ENCODE measurements at places on chromosomes 2 and 18.

DNA sequence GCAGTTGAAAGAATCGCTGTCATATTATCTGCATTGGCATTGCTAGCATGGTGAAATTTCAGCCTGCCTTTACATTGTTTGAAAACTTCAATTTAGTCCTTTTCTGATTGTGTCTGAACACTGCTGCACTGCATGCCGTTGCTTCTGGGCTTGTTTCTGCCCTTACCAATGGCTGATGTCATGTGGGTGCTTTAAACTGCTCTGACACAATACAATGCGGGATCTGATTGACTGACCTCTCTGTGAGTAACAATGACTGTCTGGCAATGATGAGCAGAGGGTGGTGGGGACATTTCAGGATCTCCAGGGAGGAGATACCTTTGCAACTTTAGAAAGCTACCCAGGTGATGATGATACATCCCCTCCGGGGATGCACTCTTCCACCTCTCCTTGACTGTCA, 119.5 kb upstream of the ZBTB14 start:
- DNase-seq = no peak

DNA sequence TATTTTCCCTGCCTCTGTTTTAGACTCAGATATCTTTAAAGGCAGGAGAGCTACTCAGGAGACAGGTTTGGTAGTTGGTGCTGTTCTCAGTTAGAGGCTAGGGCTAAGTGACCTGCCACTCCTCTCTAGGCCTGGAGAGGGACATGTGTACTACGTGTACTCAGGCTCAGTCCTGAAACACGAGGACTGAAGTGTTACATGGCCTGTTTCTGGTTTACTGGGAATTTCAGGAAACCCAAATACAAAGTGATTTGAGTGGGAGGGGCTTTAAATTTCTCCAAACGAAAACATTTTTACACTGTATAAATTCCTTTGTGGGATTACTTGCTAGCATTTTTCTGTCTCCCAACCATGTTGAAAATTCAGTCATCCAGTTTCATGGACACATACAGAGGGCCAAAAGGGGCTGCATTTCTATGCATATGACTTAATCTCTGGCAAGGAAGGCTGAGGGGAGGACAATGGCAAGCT, 343.3 kb downstream of the CYP26B1 start:
- no peak for DNase-seq

DNA sequence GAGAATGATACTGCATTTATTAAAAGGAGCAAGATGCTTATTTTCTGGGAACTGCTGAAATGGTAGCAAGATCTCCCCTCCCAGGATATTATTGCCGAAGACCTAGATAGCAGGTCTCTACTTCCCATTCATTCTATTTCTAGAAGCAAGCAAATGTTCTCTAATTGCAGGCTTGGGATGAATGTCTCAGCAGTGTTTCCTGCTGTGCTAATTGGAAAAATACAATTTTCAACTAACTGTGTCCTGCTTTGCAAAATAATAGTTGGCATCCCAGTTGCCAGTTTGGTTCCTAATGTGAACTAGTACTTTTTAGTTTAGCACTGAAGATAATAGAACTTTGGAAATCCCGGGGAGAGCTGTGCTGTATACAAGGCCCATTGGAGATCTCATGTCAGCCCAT, 26.1 kb downstream of the SLC20A1 start:
- DNase-seq = no peak

DNA sequence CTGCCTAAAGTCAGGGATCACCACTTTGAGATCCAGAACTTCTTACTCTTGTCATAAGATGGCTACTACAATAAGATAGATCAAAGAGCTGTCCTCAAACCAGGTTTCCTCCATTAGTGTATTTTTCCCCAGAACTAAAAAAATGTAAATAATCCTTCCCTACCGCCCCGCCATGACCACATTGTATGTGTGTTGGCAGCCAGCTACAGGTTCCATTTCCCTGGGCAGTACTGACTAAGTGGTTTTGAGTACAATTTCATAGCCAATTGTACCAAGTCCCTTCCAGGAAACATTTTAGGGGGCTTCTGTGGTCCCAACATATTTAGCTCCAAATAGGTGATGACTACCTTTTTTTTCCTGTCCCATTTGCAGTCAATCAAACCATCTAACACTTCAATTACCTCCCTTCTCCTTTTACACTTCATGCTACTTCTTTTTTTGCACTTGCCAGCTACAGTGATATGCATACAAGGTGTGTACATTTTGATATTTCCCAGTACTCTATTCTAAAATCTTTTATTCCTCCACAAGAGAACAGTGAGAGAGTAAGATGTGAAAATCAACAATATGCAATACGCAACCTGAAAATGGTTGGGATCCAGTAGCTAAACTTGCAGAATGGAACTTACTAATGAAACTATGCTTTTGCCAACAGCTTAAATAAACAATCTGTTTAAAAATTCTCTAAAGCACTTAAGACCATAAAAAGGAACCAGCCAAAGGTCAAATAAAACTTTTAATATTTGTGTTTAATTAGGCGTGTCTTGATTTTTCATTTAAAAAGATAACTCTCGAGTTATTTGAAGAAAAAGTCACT, 3.9 kb downstream of the PUM2 start:
- no peak for DNase-seq

GRCh38 chr2:56177420-56178220, 6.2 kb upstream of the CCDC85A start:
- DNase-seq = no peak

GRCh38 chr2:7878786-7879482, 802.9 kb upstream of the ID2 start:
- DNase-seq = no peak

DNA sequence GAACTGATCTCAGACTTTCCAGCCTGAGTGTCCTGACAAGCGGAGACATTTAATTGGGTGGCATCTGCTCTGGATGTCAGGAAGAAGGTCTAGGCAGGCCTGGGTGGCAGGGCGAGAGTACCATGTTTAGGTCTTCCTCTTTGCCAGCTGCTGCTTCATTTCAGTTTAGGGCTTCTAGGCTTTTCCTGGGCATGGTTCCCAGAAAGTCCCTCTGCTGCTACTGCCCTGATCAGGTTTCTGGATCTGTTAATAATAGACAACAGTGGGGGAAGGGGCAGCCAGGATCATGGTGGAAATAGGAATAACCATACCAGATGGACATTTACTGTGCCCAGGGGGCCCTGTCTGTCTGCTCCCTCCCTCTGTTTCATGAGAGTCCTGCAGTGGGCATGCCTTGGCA, 2.3 kb upstream of the PLCD4 start:
- no peak for DNase-seq

DNA sequence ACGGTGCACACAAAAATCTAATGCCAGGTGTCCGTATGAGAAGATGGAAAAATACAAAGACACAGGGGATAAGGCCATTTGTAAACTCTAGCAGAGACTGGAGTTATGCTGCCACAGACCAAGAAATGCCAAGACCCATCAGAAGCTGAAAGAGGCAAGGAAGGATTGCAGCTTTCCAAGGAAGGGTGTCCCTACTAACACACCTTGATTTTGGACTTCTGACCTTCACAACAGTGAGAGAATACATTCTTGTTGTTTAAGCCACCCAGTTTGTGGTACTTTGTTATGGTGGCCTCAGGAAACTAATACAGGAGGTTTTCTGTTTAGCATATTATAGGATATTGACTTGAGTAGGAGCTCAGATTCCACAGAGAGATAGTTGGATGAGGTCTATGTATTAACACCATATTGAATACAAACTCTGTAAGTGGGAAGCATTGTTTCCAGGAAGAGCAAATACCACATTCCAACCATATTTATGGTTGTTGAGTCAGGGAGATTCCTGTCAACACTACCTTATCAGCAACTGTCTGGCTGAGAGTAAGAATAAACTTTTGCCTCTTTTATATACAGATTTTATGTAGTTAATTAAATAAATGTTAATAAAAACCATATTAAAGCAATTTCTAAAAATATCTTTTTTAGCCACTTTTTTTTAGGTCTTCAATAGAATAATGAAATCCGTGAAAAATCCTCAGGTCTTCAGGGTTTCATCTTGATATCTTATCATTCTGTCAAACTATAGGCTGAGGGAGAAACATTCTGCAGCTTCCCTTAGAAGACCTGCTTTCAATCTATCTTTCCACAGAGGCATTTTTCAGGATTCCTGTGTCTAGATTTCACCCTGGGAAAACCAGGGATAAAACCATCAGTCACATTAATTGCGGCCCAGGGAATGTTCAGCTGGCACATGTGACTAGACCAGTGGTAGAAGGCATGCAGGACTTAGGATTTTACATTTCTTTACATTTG, 35.4 kb upstream of the HNMT start:
- peak; percentile 54 for DNase-seq

DNA sequence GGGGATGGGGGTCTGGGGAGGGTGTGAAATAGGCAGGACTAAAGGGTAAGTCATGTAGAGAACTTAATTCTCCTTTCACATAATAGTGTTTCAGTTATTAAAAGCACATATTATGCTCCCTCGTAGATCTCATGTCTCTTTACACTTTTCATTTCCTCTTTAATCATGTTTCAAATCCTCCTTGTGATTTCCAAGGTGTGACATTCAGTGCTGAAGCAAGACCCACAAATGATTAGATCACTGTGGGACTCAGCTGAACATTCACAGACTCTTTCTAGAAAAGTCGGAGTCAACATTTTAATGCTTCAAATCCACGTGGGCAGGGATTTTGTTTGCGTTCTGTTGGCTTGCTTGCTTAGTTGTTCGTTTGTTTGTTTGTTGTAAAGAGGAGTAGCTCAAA, 34.7 kb upstream of the CALCRL start:
- DNase-seq = no peak

GRCh38 chr18:55953326-55953725, 365.3 kb upstream of the TCF4 start:
- DNase-seq = no peak

GRCh38 chr2:237546876-237547395, 19.4 kb upstream of the PRLH start:
- DNase-seq = no peak

DNA sequence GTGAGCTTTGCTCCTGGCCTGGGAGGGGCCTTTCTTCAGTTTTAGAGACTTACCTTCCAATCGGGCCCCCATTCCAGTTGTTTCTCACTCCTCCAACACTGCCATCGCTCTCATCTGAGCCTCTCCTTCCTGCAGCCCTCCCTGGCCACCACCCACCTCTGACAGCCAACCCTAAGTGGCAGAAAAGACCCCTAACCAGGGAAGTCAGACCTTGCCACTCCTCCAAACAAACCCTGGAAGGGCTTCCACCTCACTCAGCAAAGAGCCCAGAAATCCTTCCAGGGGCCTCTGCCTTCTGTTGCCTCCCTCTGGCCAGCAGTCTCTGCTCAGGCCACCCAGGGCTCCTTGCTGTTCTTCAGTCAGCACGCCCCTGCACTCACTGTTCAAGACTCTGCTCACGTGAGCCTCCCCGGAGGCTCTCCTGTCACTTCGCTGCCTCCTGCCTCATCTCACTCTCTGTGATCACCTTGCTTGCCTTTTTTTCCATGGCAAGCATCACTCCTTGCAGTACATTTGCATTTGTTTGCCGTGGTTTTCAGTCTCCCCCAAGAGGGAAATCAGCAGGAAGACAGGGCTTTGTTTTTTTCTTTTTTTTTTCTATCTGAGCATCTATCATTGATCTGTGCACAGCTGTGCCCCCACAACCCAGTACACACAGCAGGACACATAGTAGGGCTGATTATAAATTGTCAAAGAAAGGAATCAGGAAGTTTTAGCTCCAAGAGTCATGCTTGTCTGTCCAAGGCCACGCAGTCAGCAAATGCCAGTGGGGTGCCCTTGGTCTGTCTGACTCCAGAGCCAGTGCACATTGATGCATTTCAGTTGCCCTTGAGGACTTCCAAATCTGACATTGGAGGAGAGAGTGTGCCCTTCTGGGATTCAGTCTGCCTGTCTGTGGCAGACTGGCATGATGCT, 83.9 kb downstream of the INHBB start:
- no peak for DNase-seq

- DNase-seq = no peak
Observed at GRCh38 chr2:12399240-12399639, 317.5 kb upstream of the TRIB2 start.

DNA sequence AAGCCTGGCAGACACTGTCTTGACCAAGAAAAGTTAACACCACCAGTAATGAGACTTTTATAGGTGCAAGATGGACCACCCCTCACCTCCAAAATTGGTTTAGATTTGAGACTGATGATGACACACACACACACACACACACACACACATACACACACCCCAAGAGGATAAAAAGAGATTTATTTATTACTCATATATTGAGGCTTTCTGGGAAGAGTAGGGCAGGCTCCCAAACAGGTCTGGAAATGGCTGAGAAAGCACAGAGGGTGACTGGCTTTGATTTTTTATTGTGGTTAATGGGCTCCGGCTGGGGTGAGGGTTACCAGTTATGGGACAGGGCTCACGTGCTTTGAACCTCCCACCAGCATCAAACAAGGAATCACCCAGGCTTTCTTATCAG, 54.2 kb upstream of the ADAM23 start:
- no peak for DNase-seq

DNA sequence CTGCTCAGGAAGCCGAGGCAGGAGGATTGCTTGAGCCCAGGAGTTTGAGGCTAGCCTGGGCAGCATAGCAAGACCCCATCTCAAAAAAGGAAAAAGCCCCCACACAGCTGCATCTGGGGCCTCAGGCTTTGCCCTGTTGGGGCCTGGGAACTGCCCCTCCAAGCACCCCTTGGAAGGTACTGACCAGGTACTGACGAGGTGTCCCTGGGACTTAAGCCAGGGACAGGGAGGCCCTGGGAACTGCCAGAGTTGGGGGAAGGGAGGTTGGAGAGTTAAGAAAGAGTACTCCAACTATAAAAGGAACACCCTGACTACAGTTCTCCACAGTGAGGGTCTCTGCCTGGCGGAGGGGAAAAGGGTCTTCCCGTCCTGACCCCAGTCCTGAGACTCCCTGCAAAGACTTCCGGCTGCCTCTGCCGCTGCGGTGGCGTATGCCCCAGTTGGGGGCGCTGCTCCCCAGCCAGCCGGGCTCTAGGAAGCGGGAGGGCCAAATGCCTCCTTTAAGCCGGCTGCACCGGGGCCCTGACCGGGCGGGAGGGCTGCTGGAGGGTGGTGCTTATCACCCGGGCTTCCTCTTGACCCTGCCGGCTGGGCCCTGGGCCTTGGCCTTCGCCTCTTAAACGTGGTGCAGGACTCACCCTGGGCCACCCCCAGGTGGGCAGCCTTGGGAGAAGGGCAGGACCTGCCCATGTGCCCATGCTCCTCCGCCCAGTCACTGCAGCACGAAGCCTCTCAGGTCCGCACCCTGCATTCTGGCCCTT, 12.8 kb downstream of the SLC30A3 start:
- DNase-seq = no peak

GRCh38 chr2:188931361-188931760, 42.8 kb upstream of the COL3A1 start:
- DNase-seq = no peak

DNA sequence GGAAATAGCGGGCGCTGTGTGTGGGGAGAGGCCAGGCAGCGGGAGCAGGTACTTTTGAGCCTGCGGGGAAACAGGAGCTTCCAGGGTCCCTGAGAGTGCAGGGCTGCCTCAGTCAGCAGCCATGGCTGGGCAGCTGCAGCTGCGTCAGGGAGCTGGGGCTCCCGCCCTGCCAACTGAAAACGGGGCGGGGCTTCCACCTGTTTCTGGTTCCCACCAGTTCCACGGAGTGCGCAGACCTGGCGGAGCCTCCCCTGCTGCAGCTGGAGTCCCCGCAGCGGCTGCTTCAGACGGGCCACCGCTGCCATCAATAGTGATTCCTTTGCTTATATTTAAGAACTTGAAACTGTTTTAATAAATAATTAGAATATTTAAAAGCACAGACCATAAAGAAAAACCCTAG, 30.6 kb upstream of the RPRM start:
- DNase-seq = no peak

- DNase-seq = peak; percentile 43
Observed at GRCh38 chr2:40101131-40101575, 322.1 kb upstream of the THUMPD2 start.

- no peak for DNase-seq
Observed at GRCh38 chr2:231361701-231362554, 33.6 kb upstream of the B3GNT7 start.

GRCh38 chr2:151119374-151119773, 142.3 kb downstream of the RBM43 start:
- DNase-seq = no peak

Measured in RCC 7860 (cell line).